ENCODE measurements at places on chromosomes 3 and 15. TPM values are rescaled to one million over a fixed set of nuclear protein-coding genes. Genes with fewer than 3 reads are reported as not detected.

- DNase-seq, result no peak
Observed at GRCh38 chr3:114299941-114300624, 6.3 kb downstream of the TIGIT start.

- no peak for DNase-seq
Observed at GRCh38 chr3:36893137-36893557, 51.7 kb downstream of the TRANK1 start.

GRCh38 chr3:111260878-111261277 is 189.3 kb downstream of the NECTIN3 start:
- no peak for DNase-seq

DNA sequence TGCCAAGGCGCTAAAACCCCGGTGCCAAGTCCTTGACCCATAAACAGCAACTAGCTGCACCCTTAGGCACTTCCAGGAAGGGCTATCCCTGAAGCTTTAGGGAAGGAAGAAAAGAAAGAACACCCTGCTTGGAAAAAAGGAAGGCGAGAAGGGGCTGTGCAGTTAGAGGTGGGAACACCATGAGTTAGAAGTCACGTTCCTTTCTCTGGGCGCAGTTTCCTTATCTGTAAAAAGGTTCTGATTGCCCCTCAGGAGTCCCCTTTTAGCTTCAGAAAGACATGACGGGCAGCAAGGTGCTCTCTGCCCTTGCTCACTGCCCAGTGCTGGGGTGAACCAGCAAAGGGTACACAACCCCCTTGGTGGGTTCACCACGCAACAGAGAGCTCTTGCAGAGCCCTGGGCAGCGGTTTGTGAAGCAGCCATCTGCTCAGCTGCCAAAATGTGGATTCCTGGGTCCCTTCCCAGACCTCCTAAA is 798 bp downstream of the GCHFR start:
- no peak for DNase-seq

DNA sequence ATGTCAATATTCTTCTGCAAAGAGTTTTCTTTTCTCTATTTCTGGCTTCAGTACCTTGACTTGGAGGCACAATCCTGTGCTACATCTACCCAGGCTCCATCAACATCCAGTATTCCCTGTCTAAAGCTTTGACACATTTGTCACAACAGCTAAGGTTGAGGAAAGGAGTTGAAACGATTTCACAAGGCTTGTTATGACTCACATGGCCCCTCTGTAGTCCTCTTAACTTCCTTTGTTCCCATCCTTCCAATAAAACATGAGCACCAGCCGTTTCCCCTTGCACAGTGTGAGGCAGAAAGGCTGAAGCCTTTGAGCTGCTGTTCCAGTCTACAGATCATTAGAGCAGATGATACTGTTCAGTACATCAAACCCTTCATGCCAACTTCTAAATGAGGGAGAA is 163.0 kb upstream of the TMCO5A start:
- no peak for DNase-seq

Gene MFAP1
- total RNA-seq, result 35.3 TPM

DNA sequence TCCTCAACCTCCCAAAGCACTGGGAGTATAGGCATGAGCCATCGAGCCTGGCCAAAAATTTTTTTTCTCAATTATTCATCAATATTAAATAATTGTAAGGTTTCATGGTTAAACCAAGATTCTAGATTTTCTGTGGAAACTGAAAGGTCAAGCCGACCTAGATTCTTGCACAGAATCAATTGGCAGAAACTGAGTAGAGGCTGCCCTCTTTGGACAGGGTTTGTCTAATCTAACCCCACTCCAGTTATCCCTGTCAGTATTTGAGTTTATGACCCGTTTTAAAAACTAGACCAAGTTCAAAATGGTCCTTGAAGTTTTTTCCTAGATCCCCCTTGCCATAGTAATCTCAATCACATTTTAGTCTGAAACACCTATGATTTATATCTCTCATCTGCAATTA is 8.6 kb upstream of the ADAM10 start:
- no peak for DNase-seq

DNA sequence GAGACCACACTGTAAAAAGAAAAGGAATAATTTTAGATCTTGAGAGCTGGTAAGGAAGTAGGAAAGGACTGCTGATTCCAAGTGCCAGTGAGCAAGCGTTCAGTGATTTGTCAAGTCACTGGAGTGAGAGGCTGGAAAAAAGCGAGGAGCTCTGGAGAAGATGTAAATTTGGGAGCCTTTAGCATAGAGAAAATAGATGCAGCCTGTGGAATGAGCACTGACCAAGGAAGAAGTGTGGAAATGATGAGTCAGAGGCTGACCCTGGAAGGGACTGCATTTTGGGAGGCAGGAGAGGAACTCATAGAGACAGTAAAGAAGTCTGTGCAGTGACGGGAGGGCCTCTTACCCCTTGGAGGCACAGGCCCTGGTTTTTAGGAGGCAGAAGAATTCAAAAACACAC is 17.1 kb upstream of the ABTB1 start:
- no peak for DNase-seq

- peak; percentile 21 for DNase-seq
Observed at GRCh38 chr3:195768831-195769303, 42.9 kb downstream of the MUC4 start.

Gene CAMK2N2
- not detected for total RNA-seq

GRCh38 chr3:121870717-121871116 is 23.5 kb upstream of the SLC15A2 start:
- DNase-seq, result no peak

Gene HTR3E
- total RNA-seq, result not detected

- no peak for DNase-seq
Observed at GRCh38 chr3:146092230-146092629, 68.8 kb downstream of the PLOD2 start.

DNA sequence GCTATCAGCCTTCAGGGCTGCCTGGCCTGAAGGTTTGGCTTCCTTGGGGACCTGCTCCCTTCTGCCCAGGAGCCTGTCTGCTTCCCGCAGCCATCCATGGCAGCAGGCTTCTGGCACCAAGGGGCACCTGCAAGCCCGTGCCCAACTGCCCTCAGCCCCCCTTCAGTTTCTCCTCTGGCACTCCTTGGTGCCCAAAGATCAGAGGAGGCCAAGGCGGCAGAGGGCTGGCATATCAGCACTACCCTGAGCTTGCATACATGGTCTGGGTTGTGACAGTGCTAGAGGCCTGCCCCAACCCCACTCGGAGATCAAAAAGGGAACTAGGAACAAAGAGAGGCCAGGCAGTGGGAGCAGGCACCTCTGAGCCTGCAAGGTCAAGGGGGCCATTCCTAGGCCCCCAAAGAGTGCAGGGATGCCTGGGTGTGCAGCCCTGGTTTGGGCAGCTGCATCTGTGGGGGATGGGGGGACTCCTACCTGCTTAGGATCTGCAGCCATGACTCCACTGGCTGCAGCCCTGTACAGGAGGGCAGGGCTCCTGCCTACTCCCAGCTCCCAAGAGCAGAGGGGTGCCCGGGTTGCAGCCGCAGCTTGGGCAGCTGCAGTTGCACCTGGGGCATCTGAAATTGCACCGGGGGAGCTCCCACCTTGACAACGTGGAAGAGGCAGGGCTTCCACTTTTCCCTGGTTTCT is 76.2 kb upstream of the TP63 start:
- DNase-seq, result no peak
